ENCODE measurements at places on chromosomes 4 and X.

- no peak for DNase-seq
These were observed 1757.8 kb upstream of the TENM3 start for GRCh38 chr4:180485407-180485806.

GRCh38 chr4:139973616-139974015 lies 180.4 kb downstream of the MAML3 start:
- no peak for DNase-seq

DNA sequence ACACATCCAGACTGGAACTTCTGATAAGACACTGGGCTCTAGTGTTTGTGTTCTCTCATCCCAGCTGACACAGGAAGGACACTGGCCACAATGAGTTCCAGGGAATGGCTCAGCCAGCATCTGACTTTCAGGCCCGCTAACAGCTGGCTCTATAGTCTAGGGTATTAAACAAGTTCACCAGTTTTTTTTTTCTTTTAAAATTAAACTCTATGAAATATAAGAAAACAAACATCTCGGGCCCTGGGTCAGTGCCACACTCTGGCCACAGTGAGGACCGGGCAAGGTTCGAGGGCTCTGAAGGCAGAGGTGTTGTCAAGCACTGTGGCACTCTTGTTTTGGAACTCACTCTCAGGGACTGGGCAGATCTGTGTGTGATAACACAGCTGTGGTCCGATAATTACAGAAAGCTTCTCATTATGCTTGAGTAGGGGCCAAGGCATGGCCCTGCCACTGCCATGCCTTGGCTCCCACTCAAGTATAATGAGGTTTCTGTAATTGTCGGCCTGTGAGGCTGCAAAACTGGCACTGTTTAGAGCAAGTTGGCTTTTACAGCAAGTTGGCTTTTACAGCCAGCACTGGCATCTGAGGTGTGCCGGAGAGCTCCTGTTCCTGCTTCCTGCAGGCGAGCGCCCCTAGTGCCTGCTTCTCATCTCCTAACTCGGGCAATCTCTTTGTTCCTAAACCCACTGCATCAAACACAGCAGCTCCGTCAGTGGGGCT lies 62.8 kb downstream of the PPP1R2C start:
- peak; percentile 51 for DNase-seq

DNA sequence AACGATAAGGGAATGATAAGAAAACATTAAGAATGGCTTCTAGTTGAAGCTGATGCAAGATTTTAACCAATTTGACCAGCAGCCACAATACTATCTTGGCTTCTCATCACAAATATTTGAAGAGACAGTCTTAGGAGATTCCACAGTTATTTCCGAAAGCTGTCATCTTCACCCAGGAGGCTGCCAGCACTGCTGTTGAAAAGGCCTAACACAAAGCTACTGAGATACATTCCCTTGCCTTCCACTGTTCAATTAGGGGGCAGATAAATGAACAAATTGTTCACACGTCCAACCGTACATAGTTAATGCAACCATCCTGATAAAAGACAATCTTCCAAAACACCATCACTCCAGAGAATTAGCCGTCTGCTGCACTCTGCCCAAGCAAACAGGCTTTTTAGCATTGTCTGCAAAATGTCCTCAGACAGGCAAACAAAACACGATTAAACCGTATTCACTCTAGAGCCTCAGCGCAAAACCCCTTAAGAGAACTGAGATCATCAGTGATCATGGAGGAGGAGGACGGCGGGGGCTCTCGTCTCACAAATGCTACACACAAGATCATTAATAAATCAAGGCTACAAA lies 189.8 kb upstream of the PSAPL1 start:
- DNase-seq: no peak

DNA sequence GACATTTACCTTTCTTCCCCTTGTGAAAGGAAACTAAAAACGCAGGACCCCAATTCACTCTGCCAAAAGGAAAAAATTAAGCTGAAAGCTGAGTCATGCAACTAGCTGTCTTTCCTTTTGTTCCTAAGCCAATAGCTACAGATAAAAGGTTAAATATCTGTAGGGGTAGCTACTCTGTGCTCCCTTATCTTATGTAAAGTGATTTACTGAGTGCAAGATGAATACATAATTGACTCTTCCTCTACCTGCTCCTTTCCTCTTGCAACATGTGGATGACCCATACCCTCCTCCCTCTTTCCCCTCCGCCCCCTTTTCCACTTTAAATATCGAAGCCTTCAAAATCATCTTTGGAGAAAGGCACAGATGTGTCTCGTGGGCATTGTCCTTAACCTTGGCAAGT lies 68.0 kb upstream of the ZNF157 start:
- no peak for DNase-seq

DNA sequence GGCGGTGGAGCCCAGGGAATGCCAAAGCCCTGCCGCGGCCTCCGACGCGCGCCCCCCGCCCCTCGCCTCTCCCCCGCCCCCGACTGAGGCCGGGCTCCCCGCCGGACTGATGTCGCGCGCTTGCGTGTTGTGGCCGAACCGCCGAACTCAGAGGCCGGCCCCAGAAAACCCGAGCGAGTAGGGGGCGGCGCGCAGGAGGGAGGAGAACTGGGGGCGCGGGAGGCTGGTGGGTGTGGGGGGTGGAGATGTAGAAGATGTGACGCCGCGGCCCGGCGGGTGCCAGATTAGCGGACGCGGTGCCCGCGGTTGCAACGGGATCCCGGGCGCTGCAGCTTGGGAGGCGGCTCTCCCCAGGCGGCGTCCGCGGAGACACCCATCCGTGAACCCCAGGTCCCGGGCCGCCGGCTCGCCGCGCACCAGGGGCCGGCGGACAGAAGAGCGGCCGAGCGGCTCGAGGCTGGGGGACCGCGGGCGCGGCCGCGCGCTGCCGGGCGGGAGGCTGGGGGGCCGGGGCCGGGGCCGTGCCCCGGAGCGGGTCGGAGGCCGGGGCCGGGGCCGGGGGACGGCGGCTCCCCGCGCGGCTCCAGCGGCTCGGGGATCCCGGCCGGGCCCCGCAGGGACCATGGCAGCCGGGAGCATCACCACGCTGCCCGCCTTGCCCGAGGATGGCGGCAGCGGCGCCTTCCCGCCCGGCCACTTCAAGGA lies at the start of gene FGF2:
Gene FGF2, plus strand, starts transcription at position 279 of the 705 bp plus-strand sequence. Its CDS starts 344 bp downstream, at position 623.
- DNase-seq: peak; percentile 35

- DNase-seq: no peak
These were observed 14.4 kb upstream of the MAN2B2 start for GRCh38 chr4:6560416-6561172.

GRCh38 chr4:73603271-73603710 lies 16.9 kb downstream of the RASSF6 start:
- DNase-seq: no peak

- DNase-seq: no peak
These were observed 59.7 kb downstream of the HMGB3 start for GRCh38 chrX:151042842-151043241.

DNA sequence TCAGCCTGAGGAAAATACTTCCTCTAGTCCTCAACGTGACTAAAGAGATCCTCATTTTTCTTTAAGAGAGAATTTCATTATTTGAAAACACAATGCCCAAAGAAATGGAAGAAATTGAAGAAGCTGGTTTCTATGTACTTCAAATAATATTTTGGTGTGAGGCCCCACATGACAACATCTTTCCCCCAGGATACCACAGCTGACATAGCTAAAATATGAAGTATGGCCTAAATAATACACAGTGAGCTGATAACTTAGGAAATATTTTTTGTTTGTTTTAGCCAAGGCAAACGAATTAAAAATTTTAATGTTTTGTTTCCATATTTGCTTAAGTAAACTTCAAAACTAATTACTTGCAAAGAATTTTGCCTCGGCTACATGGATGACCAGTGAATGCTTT lies 149.2 kb downstream of the CBR4 start:
- DNase-seq: no peak

Measured in activated CD4-positive, alpha-beta T cell treated with anti-CD3 and anti-CD28 coated beads for 48 hours (primary cell).